ENCODE measurements at places on chromosomes 2 and 18.
A peak's percentile ranks its signal among the peaks of the same experiment; 100 is the strongest.

DNA sequence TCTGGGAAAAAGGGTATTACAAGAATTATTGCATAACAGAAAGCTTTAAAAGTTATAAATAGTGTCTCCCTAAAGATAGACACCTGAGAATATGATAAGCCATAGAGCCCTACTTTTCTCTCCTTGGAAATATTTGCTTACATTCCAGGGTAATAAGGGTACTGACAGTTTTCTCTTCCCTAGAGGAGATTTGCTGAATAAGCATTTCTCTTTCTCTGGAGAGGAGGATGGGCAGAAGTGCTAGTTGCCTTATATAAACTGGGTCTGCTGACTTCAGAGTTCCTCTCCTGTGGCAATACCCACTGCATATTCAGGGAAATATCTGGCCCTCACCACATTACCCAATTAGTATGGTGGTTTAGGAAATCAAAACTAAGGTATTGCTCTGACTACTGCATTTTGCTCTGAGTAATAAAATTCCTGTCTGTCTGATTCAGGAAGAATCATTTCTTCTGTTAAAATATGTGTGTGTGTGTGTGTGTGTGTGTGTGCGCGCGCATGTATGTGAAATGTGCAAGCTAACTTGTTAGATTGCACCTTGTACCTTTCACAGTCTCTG lies 1391.3 kb downstream of the DSC3 start:
- peak; percentile 78 for DNase-seq

- peak; percentile 70 for DNase-seq
Measured at GRCh38 chr2:150472511-150472899, 15.0 kb downstream of the RND3 start.

DNA sequence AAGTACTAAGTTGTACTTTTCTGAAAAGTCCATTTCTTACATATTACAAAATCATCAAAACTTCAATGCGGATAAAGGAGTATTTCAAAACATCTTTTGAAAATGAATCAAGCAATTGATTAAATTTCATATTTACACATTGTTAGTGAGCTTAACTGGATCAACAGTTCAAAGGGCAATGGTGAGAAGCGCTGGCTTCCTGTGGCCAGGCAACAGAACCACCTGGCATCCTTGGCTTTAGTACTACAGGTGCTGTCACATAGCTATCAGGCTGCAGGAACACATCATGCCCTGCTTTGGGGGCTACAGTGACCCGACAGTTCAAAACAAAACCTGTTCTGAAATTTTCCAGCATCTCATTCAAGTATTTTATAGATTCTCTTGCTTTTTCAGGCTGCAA lies 59.2 kb downstream of the SMAD2 start:
- DNase-seq = no peak

DNA sequence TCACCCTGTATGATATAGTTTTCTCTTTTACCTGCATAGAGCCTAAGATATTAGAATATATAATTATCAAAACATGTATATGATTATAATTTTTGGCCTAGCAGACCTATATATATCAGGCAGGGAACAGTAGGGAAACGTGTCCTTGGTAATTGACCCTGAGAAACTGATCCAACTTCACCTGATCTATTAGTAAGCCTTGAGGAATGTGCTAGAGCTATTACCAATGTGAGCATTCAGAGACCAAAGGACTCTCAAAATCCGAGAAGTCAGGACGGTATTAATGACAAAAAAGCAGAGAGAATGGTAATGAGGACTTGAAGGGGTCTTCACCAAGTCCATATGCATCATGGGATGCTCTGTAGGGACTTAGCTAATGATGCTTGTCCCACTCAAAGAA lies 571.9 kb downstream of the CPS1 start:
- no peak for DNase-seq

Data from fibroblast of upper back skin (primary cell).